ENCODE measurements at places on chromosomes 2 and 18.

GRCh38 chr2:18829251-18829902, 240.0 kb upstream of the NT5C1B start:
- no peak for DNase-seq

- no peak for DNase-seq
These were observed 143.6 kb upstream of the HAAO start for GRCh38 chr2:42935692-42936671.

- DNase-seq, result no peak
These were observed 101.3 kb upstream of the ARHGAP28 start for GRCh38 chr18:6628187-6628586.

DNA sequence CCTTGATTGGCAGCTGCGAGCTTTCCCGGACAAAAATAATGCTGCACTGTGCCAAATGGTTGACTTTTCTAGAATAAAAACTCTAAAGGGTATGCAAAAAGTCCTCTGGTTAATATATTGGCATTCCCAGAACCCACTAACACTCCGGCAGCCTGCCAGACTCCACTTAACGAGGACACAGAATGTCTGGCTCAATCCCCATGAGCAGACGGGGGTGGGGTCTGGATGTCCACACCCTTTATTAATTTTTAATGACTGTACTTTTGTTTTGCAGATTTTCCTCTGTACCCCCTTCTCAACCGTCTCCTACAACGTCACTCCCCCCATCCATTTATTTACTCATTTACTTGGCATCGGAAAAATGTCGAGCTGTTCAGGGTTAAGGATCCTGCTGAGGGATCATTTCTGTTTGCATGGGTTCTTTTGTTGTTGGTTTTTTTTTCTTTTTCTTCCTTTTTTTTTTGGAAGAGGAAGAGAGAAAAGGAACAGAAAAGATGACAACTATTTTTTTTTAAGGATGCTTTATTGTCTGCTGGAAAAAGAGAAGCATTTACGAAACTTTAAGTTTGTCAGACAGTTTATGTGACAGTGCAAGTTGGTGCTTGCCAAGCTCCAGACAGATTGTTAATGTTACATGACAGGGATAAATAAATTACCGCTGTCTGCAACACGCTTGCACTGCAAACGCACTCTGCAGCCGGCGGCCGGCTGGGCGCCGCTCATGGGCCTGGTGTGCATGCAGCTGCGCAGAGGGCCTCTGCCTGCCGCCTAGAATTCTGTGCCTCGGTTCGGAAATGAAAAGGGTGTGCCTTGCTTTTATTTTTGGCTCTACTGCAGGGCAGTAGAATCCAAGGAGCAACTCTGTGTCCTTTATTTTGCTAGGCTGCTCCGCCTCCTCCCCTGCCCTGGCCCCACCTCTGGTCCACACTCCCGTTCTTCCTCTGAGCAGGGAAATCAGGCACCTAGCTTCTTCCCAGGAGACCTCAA, 3.6 kb downstream of the LDLRAD4 start:
- DNase-seq, result peak; percentile 30

GRCh38 chr2:898319-898718, 52.3 kb upstream of the SNTG2 start:
- DNase-seq, result no peak

- DNase-seq, result no peak
These were observed 264.5 kb downstream of the EIPR1 start for GRCh38 chr2:3113122-3113521.

GRCh38 chr2:168825126-168825525, 22.7 kb downstream of the NOSTRIN start:
- DNase-seq, result no peak

DNA sequence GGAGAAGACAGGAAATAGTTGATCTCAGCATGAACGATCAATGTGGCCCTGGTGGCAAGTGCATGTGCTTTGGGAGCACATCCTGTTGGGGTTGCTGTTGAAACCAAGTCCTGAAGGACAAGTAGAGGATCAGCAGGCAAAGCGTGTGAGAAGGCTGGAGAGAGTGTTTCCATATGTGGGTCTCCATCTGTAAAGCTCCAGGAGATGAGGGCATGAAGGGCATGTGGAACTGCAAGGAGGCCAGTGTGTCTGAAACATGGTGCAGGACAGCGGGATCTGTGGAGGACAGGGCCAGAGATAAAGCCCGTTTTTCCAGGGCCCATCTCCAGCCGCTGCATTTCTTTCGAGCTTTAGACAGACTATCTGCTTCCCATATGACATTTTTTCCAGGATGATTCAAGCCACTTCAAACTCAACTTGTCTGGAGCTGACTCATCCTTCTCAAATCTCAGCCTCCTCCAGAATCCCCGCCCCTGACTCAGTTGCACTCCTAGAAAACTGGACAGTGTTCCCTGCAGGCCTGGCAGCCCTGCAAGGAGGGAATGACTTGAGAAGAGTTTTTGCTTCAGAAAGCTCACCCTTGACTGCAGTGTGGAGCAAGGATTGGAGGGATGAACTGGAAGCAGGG, 226.1 kb downstream of the VAPA start:
- DNase-seq, result no peak

DNA sequence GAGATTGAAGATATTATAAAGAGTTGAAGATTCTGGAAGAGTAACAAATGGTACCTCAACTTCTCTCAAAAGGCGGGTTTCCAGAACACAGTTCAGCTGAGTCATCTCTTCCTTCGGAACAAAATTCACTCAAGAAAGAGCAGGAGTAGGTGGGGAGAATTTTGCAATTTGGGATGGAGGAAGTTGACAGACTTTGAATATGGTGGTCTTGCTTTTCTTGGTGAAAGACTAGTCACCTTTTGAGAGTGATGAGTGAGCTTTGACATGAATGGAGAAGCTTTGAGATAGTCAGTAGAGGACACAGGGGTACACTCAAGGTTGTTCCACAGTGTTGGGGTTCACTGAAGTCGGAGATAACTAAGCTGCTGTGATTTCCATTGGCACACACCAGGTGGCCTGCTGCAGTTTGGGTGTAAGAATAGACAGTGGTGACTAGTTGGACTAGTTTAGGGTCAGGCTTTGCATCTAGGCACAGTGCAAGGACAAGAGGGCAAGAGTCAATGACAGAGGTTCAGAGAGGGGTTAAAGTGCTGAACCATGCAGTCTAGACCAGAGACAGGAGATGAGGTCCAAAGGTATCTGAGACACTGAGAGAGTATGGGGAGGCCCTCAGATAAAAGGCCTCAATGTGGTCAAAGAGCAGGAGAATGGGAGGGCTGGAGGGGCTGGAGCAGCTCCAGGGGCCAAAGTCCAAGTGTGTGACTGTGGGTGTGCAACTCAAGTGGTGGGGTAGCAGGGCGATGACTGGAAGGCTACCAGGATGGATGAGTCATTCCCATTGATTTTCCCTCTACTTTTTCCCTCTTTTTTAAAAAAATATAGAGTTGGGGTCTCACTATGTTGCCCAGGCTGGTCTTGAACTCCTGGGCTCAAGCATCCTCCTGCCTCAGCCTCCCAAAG, 7.7 kb downstream of the CCL20 start:
- no peak for DNase-seq

- no peak for DNase-seq
These were observed 12.5 kb upstream of the LBH start for GRCh38 chr2:30218814-30219213.

- peak; percentile 38 for DNase-seq
These were observed 1599.7 kb upstream of the ZEB2 start for GRCh38 chr2:146119586-146119985.
